ENCODE measurements at places on chromosomes 2 and 18.
A peak's percentile ranks its signal among the peaks of the same experiment; 100 is the strongest.

DNA sequence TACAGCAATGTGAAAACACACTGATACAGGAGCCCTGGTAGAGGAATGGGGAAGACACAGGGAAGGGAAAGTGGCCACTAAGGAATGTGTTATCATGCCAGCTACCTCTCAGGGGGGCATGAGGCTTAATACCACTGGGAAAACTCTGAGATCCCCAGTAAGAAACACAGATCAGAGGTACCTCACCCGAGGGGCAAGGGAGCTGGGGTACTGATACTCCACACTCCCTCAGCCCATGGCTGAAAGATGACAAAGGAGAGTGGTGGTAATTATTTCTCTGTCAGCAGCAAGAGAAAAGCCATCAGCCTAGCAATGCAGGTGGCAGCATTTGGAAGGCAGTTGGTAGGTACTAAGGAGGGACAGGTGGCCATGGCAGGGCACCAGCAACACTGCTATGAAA is 434.8 kb downstream of the NBAS start:
- no peak for DNase-seq

GRCh38 chr18:64134044-64134747 is 14.7 kb downstream of the LINC00305 start:
- DNase-seq, result no peak

- DNase-seq, result peak; percentile 70
Observed at GRCh38 chr18:8140841-8141501, 468.3 kb upstream of the RAB12 start.

GRCh38 chr2:198807131-198807530 is 650.6 kb downstream of the SATB2 start:
- DNase-seq, result peak; percentile 13

GRCh38 chr2:179677077-179677688 is 184.2 kb downstream of the ZNF385B start:
- peak; percentile 11 for DNase-seq

GRCh38 chr2:174247474-174248186 is 702 bp downstream of the OLA1 start:
- no peak for DNase-seq

- no peak for DNase-seq
Observed at GRCh38 chr2:238486123-238486848, 59.6 kb downstream of the ASB1 start.

GRCh38 chr18:49878567-49879270 is 65.4 kb upstream of the ACAA2 start:
- peak; percentile 14 for DNase-seq

GRCh38 chr2:44954447-44954888 is 13.0 kb downstream of the SIX3 start:
- no peak for DNase-seq
